ENCODE measurements at places on chromosomes 11 and 22. TPM values are rescaled to one million over a fixed set of nuclear protein-coding genes. Genes with fewer than 3 reads are reported as not detected.
A peak's percentile ranks its signal among the peaks of the same experiment; 100 is the strongest.

GRM5 gene
- total RNA-seq, result 0.02 TPM

HINFP gene
- 11.5 TPM for total RNA-seq

ANO1 gene
- total RNA-seq, result 9.3 TPM

DNA sequence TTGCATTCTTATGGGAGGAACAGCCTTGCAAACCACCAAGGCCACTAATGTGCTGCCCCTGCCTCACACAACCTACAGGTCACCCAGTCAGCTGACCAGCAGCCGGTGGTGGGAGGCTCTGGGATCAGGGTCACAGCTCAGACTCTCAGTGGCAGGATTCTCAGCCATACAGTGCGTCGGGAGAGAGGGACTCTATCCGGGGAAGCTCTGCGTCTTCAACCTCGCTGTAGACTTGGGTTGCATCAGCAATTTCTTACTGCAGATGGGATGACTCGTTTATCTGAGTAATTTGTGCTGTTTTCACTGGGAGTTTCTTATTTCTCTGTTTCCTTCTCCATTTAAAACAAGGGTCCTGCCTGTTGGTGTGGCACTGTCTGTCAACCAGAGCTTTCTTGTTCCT is 257.7 kb downstream of the TBC1D22A start:
- H3K27me3 ChIP-seq, result no peaks in the 10 kb centered on the region
- H3K4me1 ChIP-seq, result no peaks in the 10 kb centered on the region
- H3K4me3 ChIP-seq, result no peak overlapping the region
- no peak for DNase-seq
- no peak overlapping the region for H3K27ac ChIP-seq
- no peaks in the 10 kb centered on the region for H3K36me3 ChIP-seq

- no peak overlapping the region for H3K27ac ChIP-seq
- peaks cover 38% of the 10 kb centered on the region for H3K4me1 ChIP-seq
- DNase-seq, result no peak
- no peak overlapping the region for H3K4me3 ChIP-seq
- H3K36me3 ChIP-seq, result peaks cover under 1% of the 10 kb centered on the region
- H3K27me3 ChIP-seq, result no peaks in the 10 kb centered on the region
These were observed 26.3 kb downstream of the PRCP start for GRCh38 chr11:82873919-82874333.

- DNase-seq, result no peak
- H3K4me3 ChIP-seq, result no peak overlapping the region
- no peaks in the 10 kb centered on the region for H3K36me3 ChIP-seq
These were observed 135.8 kb upstream of the SPON1 start for GRCh38 chr11:13826505-13827278.

DNA sequence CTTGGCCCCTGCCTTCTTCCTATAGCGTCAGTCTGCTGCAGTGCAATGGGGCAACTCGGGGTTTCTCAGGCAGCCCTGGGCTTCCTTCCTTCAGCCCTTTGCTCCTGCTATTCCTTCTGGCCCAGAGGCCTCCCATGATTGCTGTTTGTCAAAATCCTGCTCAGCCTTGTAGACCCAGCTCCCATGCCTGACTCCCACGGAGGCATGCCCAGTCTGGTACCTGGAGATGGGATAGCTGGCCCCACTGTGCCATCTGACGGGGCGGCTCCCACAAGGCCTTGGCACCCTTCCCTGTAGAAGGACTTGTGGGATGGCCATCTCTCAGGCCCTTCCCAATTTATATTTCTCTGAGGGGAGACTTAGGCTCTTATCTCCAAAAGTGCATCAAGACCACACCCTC is 590 bp upstream of the CD6 start:
- no peaks in the 10 kb centered on the region for H3K36me3 ChIP-seq
- H3K4me1 ChIP-seq, result peaks cover 5% of the 10 kb centered on the region
- no peak overlapping the region for H3K4me3 ChIP-seq

DNA sequence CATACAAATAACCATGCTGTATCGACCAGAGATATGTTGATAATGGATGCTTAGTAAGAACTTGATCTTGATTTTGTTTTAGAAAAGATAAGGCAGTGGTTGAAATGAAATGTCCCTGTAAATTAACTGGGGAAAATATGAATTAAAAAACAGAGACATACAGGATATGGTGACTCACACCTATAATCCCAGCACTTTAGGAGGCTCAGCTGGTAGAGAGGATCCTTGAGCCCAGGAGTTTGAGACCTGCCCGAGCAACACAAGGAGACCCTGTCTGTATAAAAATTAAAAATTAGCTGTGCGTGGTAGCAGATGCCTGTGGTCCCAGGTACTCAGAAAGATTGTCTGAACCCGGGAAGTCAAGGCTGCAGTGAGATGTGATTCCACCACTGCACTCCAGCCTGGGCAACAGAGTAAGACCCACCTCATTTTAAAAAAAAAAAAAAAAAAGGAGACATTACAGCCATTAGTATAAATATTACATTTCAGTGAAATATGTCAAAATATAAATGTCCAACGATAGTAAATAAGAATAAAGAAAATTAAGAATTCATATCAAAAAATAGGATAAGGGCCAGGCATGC is 4.6 kb downstream of the PICALM start:
- H3K4me3 ChIP-seq, result peak overlapping the region; percentile 77
- no peaks in the 10 kb centered on the region for H3K4me1 ChIP-seq
- DNase-seq, result no peak
- no peaks in the 10 kb centered on the region for H3K36me3 ChIP-seq
- no peak overlapping the region for H3K27ac ChIP-seq

- no peaks in the 10 kb centered on the region for H3K27me3 ChIP-seq
- no peak for DNase-seq
- H3K4me3 ChIP-seq, result no peak overlapping the region
- peak overlapping the region; percentile 6 for H3K27ac ChIP-seq
- peaks cover 39% of the 10 kb centered on the region for H3K4me1 ChIP-seq
These were observed 3.3 kb upstream of the RCN1 start for GRCh38 chr11:32087597-32087996.

DNA sequence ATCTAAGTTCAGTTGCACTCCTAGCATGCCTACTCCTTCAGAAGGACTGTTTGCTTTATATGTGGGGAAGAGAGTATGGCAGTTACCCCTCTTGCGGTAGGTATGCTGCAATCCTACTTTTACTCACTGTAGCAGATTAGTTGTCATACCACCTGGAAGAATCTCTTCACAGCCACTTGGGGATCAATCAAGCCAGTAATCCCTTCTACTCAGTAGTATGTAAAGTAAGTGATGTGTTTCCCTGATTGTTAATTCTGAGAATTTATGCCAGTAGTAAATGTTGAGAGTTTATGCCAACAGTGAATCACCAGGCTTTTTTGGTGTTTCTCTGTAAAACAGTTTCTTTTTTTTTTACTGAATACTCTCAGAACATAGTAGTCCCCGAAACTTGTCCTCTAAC is 34.4 kb downstream of the PRMT3 start:
- no peaks in the 10 kb centered on the region for H3K4me1 ChIP-seq
- peaks cover 4% of the 10 kb centered on the region for H3K36me3 ChIP-seq
- no peaks in the 10 kb centered on the region for H3K27me3 ChIP-seq
- DNase-seq, result no peak
- no peak overlapping the region for H3K27ac ChIP-seq
- H3K4me3 ChIP-seq, result no peak overlapping the region
